Activated CD4-positive, alpha-beta T cell treated with anti-CD3 and anti-CD28 coated beads, Interleukin-2, amount 50 U/mL, for 4 hours (primary cell): ENCODE measurements at places on chromosomes 6 and 20.

GRCh38 chr6:72811971-72812421 lies 190.1 kb downstream of the KCNQ5 start:
- no peak for DNase-seq

GRCh38 chr20:43988451-43988850 lies 73.8 kb downstream of the TOX2 start:
- DNase-seq, result no peak

DNA sequence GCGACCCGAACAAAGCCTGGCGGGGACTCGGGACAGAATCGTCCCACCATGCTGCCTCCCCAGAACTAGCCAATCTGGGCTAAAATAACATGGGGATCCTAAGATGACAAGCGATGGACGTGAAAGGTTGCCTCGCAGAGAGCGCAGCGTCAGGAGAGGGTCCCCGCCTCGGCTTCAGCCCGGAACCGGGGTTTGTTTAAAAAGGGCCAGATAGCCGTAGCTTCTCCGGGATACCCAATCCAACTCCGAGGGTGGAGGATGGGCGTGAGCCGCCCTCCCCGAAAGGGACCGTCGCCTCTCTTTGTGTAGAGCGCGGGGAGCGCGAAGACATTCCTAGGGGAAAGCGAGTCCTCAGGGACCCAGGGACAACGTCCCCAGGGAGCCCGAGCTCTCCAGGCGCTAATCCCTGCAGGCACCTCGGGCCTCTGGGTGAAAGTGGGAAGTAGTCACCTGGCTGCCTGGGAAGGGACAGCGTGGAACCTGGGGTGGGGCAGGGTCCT lies 643 bp downstream of the CD24 start:
- no peak for DNase-seq

GRCh38 chr20:35626386-35627001 lies 10.9 kb downstream of the SPAG4 start:
- DNase-seq, result no peak
